ENCODE measurements at places on chromosomes 2 and 18.

DNA sequence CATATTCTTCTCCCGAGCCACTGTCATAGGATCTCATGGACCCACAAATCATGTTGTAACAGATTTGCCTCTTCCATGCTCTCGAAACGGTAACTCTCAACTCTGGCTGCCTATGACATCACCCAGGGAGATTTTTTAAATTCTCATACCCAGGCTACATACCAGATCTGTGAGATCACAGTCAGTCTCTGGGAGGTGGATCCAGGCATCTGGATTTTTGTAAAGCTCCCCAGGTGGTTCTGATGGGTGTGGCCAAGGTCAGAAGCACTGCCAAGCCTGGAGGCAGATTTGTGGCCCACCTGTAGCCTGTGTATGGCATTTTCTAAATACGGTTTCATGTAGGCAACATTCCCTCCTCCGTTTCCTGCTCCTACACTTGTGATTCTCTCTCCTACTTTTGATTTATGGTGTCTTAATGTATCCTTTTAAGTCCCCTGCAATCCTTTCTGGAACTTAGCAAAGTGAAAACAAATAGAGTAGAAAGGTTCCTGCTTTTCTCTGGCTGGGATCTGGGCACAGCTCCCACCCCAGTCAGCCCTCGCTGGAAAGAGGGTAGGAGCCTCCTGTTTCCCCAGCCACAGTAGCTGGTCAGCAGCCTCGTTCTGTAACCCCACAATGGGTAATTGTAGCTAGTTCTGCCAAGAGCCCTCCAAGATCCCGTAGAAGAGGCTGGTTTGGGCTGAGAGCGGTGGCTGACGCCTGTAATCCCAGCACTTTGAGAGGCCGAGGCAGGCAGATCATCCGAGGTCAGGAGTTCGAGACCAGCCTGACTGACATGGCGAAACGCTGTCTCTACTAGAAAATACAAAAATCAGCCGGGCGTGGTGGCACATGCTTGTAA is 96.2 kb downstream of the KLHL29 start:
- DNase-seq: no peak

DNA sequence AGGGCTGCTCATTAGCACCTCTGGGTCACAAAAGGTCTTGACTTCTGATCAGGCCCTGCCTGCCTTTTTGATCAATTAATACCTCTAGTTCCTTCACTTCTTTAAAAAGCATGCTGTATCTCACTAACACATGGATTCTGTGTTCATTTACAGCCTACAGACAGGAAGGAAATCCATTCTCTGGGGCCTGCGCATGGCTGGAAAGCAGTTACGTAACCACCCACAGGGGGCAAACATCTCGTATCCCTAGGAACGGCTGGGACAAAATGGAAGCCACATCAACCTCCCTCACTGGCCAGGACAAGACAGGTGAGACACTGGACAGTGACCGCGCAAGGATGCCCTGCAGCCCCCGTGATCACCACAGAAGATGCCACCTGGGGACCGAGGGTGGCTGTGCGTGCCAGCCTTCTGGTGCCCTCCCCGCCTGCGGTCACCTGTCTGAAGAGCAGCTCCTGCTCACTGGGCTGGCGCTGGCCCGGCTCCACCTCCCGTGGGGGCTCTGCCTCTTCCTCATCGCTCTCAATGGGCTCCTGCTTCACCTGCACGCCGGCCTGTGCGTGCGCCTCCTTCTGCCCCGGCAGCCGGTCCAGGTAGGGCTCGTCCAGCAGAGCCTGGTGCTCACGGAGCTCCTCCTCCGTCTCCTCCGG is 266.9 kb downstream of the TWIST2 start:
- no peak for DNase-seq

GRCh38 chr2:68659081-68659480 is 15.7 kb downstream of the PROKR1 start:
- no peak for DNase-seq

DNA sequence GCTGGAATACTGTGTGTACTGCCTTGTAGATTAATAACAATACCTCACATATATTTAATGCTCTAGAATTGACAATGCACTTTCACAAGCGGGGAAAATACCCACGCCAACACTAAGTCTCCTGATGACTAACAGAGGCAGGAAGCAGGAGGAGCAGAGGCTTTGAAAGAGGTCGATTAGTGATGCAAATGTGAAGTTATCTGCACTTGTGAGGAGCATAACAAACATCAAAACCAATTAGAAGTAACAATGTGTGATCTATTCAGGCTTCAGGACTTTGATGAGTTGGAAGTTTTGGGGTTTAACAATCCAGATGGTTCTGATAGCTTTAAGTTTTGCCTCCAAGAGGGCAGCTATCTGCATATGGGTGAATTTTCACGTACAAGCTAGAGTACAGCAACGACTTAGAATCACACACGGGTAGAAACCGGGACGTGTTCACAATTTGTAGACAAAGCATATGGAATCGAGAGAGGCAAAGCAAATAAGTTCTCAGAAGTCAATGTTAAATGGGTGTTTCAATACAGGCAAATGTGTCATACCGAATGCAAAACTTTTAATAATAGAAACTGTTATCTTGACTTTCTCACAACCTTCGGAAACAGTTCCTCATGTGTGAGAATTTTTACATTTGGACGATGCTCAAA is 114.5 kb downstream of the METTL8 start:
- DNase-seq: no peak

DNA sequence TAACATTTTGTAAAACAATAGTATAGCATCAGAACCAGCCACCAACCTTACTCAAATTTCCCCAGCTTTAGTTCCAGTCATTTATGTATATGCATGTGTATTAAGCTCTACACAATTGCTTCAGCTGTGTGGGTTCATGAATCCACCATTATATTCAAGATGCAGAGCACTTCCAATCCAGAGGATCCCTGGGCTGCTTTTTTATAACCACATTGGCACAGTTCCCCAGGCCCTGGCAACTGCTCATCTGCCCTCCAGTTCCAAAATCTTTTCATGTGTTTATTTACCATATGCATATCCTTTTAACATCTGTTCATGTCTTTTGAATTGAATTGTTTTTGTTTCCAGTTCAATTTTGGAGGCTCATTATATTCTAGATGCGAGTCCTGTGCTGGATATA is 482.9 kb upstream of the HS6ST1 start:
- no peak for DNase-seq

DNA sequence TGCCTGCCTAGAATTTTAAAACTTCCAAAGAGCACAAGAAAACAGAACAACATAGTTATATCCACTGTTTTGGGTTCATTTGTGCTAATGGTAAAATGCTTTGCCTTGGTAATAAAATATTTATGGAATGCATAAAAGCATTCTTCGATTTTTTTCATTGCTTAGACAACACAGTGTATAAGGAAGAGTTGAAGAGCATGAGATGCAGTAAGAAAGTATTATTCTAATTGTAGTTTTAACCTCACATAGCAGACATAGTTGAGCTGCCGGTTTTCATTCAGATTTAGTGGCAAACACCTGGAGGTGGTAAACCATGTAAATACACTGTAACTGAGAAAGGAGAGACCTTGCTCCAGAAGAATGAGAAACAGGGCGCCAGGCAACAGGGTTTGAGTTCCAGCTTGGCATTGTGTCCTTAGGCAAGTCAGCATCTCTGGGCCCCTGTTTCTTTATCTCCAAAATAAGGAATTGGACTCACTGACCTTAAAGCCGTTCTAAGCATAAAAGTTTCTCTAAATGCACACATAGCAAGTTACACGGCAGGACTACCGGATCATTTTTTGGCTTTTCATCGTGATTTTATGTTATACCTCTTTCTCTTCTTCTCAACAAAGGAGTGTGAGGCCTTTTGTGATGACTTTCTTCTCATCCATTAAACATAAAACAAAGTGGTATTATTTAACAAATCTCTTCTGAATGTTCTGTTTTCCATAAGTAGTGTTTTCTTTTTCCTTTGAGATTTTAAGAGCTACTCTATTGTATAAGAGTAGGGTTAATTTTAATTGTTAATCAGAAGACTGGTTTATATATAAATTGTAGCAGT is 7.9 kb downstream of the UGP2 start:
- no peak for DNase-seq

GRCh38 chr2:127174136-127174535 is 46.0 kb downstream of the CYP27C1 start:
- DNase-seq: no peak

- no peak for DNase-seq
Measured at GRCh38 chr2:133247631-133248030, 320.6 kb downstream of the NCKAP5 start.

DNA sequence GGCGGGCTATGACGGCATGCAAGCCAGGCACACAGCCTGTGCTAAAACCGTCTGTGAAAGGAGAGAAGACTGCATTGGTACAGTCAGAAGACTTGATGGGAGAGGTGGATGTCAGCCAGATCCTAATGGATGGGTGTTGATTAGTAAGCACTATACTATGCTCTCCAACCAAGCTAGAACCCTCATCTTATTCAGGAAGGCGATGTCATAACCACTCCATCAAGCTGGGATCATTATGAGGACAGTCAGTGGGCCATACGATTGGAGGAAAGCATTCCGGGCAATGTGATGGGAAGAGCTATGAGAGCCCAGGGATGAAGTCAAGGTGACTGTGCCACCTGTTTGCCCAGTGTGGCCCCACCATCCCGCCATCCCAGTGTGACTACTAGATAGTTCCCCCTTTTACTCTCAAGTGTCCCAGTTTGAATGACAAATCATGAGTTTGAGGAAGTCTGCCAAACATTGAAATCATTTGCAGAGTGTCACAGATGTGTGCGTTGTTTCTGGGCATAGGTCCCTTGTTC is 66.4 kb downstream of the MRPS9 start:
- no peak for DNase-seq

GRCh38 chr18:45835057-45835636 is 9.7 kb downstream of the SIGLEC15 start:
- DNase-seq: no peak

DNA sequence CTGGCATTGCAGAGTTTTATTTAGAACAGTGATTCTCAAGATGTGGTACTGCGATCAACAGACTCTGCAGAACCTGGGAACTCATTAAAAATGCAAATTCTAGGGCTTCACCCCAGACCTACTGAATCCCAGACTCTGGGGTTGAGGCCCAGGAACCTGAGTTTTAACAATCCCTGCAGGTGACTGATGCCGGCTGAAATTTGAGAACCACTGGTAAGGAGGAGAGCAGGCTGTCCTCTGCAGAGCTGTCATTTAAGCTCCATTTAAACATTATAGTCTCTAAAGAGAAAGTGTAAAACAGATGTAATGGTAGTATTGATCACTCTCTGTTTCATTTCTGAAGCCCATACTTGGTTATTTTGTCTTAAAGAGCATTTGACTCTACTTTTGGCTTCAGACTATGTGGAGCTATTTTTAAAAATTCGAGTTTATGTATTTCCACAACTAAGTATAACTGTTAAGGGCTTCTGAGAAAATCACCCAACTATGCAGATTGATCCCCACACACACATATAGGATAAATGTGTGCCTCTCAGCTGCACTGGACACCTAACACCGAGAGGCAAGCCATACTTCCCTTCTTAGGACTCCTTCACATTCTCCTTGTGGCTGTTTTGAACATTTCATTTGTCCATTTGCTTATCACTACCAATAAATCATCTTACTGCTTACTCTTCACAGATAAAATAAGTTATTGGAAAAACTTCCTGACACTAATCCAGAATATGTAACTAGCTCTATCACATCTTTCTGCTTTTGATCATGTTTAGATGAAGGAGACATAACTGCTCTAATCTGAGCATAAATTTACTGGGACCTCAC is 487.5 kb downstream of the DLGAP1 start:
- no peak for DNase-seq
